CD4-positive, alpha-beta T cell treated with Interleukin-10 for 1 hour (primary cell): ENCODE measurements at places on chromosomes 2 and 18.

GRCh38 chr2:9907402-9907801, 44.1 kb upstream of the GRHL1 start:
- no peak for DNase-seq

DNA sequence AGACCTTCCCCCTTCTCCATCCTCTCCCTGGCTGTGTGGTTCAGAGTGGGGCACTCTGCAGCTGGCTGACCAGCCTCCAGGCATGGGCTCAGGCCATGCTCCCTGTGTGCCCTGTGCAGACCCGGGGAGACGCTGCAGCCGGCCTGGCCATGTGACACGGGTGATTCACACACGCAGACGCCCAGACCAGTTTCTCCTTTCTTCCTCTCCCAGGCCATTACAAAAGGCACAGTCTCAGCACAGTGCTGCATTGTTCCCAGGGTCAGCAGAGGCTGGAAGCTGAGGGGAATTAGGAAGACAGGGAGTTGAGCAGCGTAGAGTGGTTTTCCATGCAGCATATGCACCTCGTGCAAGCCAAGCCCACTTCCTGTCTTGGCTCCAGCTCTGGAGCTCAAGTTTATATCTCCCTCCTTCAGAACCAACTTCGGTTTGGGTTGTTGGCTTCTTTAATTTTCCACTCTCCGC, 288.5 kb downstream of the TNS1 start:
- DNase-seq, result no peak

DNA sequence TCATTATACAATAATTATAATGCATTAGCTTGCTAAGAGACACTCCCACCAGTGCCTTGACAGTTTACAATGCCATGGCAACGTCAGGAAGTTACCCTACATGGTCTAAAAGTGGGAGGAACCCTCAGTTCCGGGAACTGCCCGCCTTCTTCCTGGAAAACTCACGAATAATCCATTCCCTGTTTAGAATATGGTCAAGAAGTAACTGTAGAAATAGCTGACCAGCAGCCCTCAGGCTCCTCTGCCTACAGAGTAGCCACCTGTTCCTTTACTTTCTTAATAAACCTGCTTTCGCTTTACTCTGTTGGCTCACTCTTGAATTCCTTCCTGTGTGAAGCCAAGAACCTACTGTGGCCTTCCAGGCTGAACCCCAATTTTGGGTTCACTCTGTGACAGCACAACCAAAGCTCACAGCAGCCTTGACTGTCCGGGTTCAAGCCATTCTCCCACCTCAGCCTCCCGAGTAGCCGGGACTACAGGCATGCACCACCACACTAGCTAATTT, 20.0 kb upstream of the PTPN2 start:
- peak; percentile 80 for DNase-seq

DNA sequence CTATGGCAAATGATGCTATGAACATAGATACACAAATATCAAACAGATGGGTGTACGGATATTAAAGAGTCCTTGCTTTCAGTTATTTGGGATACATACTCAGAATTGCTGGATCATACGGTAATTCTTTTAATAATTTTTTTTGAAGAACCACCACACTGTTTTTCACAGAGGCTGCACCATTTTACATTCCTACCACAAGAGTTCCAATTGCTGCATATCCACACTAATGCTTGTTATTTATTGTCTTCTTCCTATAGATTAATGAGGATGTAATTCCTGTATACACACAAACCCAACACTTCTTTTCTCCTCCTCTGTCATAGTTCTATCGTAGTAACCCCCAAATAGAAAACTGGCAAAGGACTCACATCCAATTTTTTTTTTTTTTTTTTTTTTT, 21.7 kb downstream of the CD302 start:
- no peak for DNase-seq

DNA sequence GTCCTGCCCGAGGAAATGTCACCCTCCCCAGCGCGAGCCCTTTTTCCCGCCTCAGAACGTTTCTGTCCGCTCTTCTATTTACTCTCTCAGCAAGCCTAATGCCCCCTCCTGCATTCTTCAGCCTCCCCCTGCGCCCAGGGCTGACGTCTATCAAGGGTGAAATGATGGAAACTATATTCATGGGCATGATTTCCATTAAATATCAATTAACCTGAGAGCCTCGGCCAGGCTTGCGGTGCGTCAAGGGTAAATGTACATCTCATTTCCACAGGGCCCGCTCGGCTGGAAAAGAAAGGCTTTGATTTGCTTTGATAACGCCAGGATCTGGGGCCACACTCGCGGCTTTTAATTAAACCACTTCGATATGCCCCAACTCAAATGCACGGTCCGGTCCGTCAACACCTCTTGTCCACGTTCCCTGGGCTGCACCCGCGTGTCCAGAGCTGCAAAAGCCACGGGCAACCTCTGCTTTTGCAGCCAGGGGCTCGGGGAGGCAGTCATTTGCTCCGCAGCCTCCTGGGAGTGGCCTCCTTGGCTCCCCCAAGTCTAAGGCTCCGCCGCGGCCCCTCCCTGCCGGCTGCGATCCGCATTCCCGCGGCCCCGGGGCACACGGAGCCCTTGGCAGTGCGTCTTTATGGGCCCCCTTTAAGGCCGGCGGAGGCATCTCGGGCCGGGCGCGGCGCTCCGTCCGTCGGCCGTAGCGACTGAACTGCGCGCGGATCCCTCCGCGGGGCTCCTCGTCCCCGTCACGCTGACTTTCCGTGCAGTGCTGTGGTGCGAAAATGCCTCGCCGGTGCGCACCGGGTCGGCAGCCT, at the start of gene HOXD8:
TSS of gene HOXD8 (plus strand) at position 724 of the 815 bp plus-strand sequence. CDS start 662 bp downstream, outside the sequence.
- DNase-seq, result no peak

DNA sequence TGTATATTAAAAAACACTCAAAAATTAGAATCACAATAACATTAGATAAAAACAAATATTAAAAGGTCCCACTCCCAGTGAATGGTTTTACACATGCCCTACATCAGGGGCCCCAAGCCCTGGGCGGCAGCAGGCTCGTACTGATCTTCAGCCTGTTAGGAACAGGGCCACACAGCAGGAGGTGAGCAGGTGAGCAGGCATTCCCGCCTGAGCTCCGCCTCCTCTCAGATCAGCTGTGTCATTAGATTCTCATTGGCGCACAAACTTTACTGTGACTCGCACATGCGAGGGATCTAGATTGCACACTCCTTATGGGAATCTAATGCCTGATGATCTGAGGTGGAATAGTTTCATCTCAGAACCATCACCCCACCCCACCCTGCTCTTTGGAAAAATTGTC, 74.2 kb downstream of the MBD2 start:
- no peak for DNase-seq

DNA sequence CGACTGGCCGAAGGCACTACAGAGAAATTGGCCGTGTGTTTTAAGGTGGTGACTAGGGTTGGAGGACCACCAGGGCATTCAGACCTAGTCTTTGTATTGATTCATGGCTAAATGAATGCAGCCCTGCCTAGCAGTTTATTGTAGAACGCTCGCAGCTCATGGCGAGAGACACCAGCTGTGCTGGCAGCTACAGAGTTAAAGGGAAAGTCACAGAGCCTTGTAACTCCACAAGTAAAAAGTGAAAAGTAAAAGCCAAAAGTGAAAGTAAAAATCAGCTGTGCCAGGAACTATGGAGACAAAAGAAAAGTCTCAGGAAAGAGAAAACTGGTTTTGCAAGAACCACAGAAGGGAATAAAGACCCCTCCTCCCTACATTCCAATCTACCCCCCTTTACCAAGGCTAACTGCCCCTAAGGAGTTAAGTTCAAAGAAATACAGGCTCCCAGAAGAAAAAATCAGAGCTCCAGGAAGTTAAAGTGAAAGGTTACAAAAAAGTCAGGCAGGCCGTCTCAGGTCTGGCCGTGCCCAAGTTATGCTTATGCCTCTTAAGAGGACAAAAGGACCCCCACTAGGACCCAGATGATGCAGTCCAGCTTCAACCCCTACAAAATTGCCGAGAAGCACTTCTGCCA, 46.4 kb upstream of the SELENOI start:
- peak; percentile 40 for DNase-seq

DNA sequence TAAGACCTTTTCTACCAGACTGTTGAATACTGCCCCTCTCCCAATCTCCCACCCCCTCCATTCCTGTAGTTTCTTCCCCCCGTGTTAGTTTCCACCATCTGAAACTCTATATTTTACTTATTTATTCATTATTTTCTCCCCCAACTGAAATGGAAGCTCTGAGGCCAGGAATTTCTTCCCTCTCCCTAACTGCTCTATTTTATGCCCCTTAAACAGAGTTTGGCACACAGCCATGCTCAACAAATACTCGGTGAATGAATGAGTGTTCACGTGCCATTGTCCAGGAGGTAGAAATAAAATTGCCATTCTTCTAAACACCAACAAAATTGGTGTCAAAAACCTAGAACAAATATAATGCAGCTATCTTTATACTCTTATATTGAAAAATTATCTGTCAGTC, 5.6 kb downstream of the ITGB1BP1 start:
- no peak for DNase-seq

- DNase-seq, result no peak
These were observed 22.4 kb downstream of the ALK start for GRCh38 chr2:29898999-29899398.

- no peak for DNase-seq
These were observed 28.6 kb upstream of the DAPL1 start for GRCh38 chr2:158766524-158766923.

DNA sequence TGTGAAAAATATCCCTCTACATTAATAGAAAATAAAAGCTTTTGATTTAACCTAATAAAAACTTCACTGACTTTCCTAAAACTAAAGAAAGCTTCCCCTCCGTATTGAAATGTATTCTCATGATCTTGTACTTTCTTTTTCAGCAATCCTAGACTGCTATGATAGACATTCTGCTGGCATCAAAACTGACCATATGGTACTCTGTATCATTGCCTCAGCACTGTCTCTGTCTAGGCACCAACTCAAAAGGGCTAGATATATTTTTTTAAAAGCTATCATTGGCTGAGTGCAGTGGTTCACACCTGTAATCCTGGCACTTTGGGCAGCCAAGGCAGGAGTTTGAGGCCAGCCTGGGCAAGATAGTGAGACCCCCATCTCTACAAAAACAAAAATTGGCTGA, 32.9 kb downstream of the CDKL4 start:
- no peak for DNase-seq

DNA sequence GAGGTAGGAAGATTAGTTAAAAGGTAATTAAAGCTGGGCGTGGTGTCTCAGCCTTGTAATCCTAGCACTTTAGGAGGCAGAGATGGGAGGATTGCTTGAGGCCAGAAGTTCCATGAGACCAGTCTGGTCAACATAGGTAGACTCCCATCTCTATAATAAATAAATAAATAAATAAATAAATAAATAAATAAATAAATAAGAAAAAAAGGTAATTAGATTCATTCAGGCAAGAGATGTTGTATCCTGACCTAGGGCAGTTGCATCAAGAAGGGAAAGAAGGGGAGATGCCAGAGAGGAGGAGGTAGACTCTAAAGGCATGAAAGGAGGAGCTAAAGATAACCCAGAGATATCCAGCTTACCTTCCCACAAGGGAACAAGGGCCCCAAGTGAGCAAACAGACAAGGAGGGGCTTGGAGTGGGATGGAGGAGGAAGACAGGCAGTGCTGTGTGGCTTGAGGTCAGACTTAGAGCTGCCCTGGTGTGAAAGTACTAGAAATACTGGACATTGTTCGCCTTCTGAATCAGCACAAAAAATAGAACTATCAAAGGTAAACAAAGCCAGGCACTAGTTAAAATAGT, 7.4 kb upstream of the RAB1A start:
- DNase-seq, result no peak

DNA sequence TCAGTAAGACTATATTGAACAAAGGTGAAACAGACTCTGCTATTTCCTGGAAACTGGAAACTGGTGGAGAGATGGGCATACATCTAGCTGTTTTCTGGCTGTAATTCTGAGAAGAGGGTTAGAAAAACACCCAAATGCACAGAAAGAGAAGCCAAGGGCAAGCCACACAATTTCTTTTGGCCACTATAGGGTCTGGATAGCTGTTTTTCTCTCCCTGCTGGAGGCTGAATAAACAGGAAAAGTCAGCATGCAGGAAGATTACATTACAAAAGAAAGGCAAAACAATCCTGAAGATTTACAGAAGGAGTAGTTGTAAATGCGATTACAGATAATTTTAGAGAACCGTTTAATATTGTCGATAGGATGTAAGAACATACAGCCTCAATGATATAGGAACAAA, 186.2 kb upstream of the REG3G start:
- no peak for DNase-seq

- DNase-seq, result no peak
These were observed 134.8 kb downstream of the DDX1 start for GRCh38 chr2:15726321-15727057.

DNA sequence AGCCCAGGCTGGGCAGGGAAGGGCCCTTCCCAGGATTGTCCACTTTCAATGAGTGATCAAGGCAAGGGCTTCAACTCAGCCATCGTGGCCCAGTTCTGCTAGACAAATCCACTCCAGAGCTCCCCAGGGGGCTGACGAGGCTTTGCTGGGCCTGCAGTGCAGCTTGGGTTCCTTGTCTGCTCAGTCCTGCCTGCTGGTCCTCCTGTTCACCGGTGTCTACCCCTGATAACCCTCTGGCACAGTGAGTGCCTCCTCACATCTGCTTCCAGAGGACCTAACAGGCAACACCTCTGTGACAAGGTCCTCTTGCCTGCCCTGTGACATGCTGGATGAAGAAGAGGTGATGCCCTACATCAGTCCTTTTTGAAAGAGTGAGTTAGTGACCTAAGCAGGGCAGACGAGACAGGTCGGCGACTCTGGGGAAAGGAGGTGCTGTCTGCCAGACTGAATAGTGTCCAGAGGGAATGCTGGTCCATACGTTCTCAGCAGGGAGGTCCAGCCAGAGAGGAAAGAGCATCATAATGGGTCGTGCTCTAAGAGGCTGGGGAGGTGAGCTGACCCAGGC, 20.9 kb upstream of the KCNF1 start:
- no peak for DNase-seq

- no peak for DNase-seq
These were observed 275.0 kb downstream of the TNS1 start for GRCh38 chr2:217727801-217728200.

DNA sequence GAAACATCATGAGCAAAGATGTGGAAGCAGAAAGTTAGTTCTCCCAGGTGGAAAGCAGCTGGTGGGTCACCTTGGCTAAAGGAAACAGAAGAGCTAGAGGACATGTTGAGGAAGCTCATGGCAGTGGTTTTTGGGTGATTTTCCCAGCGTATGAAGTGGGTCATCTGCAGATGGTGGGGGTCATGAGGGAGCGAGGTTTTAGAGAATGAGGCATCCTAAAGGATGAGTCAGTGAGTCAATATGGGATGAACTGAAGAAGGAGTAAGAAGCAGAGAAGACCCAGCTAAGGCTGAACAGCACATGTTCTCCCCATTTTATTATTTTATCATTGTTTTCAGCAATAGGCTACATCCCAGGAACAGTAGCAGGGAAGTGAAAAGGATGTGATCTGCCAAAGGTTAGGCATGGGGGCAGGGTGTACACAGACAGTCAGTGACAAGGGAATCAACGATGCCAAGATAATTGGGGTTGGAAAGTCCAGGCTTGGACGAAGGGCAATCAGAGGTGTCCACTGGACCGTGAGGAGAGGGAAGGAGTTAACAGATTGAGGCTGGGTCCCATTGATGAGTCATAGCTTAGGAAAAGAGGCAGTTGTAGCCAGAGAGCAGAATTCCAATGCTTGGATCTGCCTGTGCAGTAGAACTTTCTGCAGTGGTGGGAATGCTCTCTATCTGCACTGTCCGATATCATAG, 289.3 kb upstream of the RAB12 start:
- no peak for DNase-seq
